ENCODE measurements at places on chromosomes 4 and X.

GRCh38 chrX:13933851-13934250 is 95.8 kb downstream of the GEMIN8 start:
- DNase-seq, result no peak

- no peak for DNase-seq
These were observed 82.3 kb upstream of the ADRA2C start for GRCh38 chr4:3683744-3684421.

GRCh38 chr4:139028191-139028661 is 12.6 kb downstream of the NOCT start:
- DNase-seq, result no peak

DNA sequence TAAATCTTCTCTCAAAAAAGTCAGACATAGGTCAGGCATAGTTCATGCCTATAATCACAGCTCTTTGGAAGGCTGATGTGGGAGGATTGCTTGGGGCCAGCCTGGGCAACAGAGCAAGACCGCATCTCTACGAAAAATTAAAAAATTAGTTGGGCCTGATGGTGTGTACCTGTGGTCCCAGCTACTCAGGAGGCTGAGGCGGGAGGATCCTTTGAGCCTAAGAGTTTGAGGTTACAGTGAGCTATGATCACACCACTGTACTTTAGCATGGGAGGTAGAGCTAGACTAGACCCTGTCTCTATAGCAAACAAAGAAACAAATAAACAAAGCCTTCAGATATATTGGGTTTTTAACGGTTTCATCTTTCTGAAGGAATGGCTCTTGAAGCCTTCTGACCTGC is 62.2 kb downstream of the DIPK2B start:
- DNase-seq, result no peak

- no peak for DNase-seq
These were observed 642.1 kb downstream of the CCSER1 start for GRCh38 chr4:90769251-90769650.

DNA sequence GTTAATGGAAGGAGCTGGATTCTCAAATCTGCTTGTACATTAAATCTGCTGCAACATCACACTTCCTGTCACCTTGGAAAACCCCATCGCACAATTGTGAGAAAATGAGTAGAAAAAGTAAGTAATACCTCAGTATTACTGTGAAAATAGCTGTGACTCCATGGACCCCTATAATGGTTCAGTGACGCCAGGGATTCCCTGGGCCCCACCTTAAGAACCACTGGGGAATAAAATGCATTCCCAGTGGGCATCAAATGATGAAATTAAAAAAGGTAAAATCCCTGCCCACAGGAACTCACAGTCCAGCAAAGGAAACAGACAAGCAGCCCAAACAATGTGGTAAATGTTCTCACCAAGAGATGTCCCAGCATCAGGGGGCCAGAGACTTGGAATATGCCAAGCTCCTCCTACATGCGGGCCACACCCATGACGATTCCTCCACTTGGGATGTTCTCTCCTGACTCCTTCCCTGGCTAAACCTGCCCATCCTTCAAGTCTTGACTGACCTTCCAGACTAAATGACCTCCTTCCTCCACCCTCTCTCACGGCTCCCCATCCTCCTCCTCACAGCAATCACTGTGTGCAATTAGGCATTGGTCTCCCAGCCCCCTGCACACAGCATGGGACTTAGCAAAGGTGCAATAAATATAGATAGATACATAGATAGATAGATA is 2.6 kb downstream of the EVC2 start:
- no peak for DNase-seq

DNA sequence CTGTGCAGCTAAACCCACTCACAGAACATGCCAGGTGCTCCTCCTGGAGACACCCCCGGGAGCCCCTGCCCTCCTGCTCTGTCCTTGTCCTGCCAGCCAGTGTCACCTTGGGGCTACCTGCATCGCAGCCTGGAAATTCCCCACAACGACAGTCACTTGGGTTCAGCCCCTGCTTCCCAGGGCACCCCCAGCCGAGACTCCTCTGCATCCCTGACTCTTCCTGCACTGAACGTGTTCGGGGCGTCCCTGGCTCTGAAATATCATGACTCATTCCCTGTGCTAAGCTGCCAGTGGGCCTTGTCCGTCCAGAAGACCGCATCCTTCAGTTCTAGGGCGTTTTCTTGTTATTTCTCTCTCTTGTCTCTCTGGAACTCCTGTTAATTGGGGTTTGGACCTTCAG is 5.8 kb downstream of the CFAP99 start:
- no peak for DNase-seq

DNA sequence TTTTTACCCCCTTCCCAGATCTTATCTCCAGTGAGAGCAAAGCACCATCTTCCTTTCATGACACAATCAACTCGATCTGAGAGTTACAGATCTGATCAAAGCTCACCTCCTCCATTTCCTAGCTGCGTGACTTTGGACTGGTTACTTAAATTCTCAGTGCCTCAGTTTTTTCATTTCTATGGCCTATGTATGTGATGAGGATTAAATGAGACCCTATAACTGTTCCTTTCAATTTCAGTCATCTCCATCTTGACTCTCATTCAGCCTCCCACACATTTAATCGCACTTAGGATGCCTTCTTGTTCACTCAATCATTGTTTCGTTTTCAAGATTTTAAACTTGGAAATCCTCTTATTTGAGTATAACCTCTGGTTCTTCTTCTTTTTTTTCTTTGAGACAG is 20.1 kb upstream of the CXCR3 start:
- DNase-seq, result no peak

DNA sequence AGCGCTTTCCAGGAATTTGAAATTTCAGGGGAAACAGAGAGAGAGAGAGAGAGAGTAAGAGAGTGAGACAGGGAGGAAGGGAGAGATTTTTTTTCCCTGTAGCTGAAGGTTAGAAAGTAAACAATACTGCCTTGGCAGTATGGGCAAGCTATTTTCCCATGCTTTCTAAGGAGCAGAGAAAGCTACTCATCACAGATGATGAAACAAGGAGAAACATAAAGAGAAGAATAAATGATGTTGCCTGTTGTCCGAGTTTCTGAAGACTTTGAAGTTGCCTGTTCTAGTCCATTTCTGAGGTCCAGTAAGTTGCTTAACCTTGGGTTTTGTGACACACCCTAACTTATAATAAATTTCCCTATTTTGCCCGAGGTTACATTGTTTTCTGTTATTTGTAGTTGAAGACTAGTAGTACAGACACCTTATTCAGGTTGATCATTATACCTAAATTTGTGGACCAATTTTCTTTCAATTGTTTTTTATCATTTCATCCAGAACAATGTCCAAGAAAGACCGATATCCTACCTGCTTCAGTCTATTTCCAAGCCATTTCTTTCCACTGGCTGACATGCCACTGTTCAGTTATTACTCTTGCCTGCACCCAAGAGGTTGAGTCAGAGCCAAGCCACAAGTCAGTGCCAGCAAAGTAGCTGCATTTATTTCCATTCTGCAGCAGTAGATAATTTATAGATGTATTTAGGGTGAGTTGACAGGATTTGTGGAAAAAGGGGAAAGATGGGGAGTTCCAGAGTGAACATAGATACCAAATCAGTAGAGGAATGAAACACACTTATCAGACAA is 49.7 kb upstream of the SLC16A2 start:
- DNase-seq, result no peak

GRCh38 chr4:78951862-78952472 is 12.7 kb upstream of the PAQR3 start:
- no peak for DNase-seq

DNA sequence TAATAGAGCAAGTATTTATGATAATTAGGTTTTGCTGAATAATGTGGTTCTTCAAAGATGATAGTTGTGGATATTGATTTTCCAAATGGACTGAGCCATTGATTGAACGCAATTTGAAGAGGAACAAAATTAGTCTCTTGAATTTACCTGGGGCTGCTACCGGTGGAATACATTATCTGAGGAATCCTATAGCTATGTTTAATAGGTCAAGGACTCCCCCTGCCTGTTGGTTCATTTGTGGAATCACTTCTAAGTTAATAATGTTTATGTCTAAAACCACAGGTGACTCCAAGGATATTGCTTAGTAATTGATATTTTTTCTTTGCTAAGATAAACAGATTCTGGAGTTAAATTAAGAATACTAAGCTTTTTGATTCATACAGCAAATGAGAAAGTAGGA is 576.0 kb upstream of the PABPC4L start:
- no peak for DNase-seq

DNA sequence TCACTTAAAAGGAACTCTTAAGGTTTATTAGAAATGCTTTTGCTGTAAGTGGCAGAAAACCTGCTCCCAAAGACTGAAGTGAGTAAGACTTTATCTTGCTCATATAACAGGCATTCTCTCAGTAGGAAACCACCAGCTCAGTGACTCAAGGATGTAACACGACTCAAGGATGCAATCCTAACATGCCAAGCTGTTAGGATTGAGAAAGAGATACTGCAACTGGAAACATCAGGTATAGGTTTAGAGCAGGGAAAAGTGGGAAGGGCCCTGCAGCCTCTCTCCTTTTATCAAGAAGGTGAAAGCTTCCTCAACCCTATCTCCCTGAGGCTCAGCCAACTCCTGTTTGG is 11.9 kb upstream of the SLC9A7 start:
- peak; percentile 68 for DNase-seq

All from skeletal muscle cell (primary cell).